ENCODE measurements at places on chromosomes 7 and 10. TPM values are rescaled to one million over a fixed set of nuclear protein-coding genes. Genes with fewer than 3 reads are reported as not detected.

CCDC3 gene
- total RNA-seq = 21.2 TPM

CHAT gene
- 0.61 TPM for total RNA-seq

SPAM1 gene
- not detected for total RNA-seq

ARHGAP19 gene
- 17.4 TPM for total RNA-seq

PLXNA4 gene
- 29.7 TPM for total RNA-seq

GPC2 gene
- total RNA-seq = 9.8 TPM

SEMA3D gene
- 41.0 TPM for total RNA-seq

GPNMB gene
- 47.6 TPM for total RNA-seq

RBP3 gene
- not detected for total RNA-seq

TAS2R3 gene
- total RNA-seq = 5.7 TPM

CHRM2 gene
- total RNA-seq = 5.3 TPM

TUBAL3 gene
- not detected for total RNA-seq

GRCh38 chr10:69080226-69080625, 7.7 kb upstream of the SRGN start:
- DNase-seq = no peak

DNA sequence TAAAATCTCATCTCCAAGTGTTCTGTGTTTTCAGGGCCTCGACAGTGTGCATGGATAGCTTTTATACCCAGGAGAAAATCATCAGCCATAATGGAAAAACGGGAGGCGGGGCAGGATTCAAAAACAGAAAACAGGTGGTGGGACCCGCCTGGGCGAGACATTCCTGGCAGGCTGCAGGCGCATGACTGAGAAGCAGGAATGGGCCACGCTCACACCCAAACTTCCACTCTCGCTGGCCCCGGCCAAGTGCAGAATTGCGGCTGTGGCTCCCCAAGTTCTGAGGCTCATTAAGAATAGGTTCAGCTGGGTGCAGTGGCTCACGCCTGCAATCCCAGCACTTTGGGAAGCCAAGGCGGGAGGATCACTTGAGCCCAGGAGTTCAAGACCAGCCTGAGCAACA, 60.6 kb downstream of the C10orf143 start:
- DNase-seq = no peak

- DNase-seq = no peak
These were observed 49.8 kb downstream of the SLC29A4 start for GRCh38 chr7:5332579-5332978.

GRCh38 chr7:15954671-15955354, 268.3 kb upstream of the MEOX2 start:
- no peak for DNase-seq

- no peak for DNase-seq
These were observed 172.9 kb upstream of the NAMPT start for GRCh38 chr7:106457678-106458077.

GRCh38 chr7:94059746-94060145, 55.6 kb upstream of the BET1 start:
- DNase-seq = no peak

DNA sequence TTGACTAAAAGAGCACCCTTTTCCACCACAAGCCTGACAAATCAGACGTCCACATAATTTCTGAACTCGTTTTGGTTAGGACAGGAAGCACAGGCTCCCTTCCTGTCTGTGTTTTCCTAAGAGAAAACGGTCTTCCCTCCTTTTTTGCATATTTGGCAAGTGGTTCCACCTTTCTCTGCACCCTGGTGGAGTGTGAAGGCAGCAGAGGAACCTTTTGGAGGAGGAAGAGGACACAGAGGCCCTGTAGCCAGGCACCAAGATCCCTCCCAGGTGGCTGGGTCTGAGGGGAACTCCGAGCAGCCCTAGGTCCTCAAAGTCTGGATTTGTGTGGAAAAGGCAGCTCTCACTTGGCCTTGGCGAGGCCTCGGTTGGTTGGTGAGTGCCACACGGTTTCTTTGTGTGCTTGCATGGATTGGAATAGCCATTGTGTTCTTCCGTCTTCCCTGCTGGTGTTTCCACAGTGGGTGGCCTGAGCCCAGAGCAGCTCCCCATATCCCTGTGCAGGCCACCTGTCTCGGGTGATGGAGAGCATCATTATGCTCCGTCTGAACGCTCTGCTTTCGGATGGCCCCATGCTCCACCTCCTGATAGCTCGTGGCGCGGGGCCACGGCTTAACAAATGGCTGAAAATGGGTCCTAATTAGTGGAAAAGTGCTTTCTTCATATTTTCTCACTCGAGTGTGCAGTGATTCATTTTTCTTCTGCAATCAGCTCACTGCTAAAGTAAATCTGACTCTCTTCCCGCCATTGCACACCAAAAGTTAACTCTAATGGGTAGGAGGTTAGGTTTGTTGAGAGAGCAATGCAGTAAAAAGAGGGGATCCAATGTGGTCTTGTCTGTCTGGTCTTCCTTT, 4.2 kb downstream of the IKZF1 start:
- no peak for DNase-seq

DNA sequence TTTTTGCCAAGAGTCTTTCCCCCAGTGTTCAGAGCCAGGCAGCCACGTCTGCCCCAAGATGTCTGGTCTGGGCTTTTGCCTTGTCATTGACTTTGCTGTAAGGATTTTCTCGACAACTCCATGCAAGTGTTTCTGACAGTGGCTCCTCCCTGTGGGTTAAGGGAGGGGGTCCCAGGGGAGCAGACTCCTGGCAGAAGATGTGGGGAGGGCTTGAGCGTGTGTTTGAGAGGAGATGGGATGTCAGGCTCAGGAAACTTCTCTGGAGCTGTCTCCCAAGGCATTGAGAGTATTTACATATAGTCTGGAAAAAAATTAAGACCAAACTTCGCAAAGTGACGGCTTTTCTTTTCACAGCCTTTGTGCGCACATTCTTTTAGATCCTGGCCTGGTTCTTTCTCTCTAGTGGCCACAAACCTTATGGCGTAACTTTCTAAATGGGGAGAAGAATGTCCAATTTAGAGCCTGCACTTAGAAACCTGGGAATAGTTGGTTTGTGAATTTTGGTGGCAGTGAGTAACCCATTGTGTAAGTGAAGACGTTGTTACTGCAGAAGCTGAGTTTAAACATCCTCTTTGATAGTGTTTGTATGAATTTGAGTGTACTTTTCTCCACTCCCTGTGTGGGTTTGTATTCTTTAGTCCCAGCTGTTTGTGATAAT, 201.5 kb downstream of the LRMDA start:
- DNase-seq = no peak

- no peak for DNase-seq
These were observed 30.5 kb downstream of the ITPRIP start for GRCh38 chr10:104307576-104308438.

GRCh38 chr10:80410122-80410521, 1.8 kb downstream of the PRXL2A start:
- DNase-seq = no peak

- no peak for DNase-seq
These were observed 59.1 kb upstream of the CALD1 start for GRCh38 chr7:134720091-134720935.

DNA sequence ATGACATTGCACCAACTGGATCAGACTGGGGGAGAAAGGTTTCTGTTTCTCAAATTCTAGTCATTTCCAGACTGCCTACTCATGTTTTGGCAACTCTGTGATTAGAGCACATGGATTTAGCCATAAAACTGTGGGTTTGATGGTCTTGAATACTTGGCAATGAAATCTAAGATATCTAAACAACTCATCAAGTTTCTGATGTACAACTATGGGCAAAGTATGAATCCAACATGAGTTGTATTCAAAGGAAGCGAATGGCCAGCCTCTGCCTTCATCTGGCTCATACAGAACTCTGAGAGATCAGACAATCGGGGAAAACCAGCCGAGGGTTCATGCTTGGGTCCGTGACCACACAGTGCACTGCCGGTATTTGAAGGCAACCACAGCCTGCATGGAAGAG, 144.3 kb downstream of the ADAM12 start:
- no peak for DNase-seq

- no peak for DNase-seq
These were observed 23.7 kb downstream of the IL15RA start for GRCh38 chr10:5953676-5954075.

DNA sequence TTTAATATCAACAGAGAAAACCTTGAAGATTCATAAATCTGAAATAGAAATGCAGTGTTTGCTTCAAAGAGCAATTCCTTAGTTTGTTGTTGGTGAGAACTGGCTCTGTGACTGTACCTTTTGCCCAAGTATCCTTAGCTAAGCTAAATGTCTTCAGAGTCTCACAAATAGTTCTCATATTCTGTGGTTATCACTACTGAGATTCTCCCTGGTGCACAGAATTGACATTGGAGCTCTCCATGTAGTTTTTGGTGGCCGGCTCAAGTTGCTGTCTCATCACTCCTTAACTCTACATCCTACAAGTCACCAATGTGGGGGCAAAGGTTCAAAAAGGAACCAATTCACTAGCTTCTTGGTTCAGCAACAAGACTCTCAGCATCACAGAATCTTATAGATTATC, 780.3 kb downstream of the LRMDA start:
- no peak for DNase-seq

GRCh38 chr10:47369251-47369894, 14.7 kb downstream of the ZNF488 start:
- DNase-seq = no peak

DNA sequence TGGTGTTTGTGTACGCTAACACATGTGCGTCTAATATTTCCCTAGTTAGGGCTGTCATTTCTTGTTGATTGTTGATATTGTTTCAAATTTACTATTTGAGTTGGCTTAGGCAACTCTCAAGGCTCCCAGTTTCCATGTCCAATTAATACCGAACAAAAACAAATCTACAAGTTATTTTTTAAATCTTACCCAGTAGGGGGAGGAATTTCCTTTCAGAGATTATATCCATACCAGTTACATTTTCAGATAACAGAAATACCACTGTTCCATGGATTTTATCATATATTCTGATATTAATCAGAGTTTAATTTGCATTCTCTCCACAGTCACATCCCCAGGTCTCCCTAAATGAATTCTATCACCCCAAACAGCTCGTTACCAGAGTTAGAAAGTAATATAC, 7.2 kb upstream of the AKR1B10 start:
- DNase-seq = no peak

- no peak for DNase-seq
These were observed 104.9 kb downstream of the CTBP2 start for GRCh38 chr10:125055446-125055845.

DNA sequence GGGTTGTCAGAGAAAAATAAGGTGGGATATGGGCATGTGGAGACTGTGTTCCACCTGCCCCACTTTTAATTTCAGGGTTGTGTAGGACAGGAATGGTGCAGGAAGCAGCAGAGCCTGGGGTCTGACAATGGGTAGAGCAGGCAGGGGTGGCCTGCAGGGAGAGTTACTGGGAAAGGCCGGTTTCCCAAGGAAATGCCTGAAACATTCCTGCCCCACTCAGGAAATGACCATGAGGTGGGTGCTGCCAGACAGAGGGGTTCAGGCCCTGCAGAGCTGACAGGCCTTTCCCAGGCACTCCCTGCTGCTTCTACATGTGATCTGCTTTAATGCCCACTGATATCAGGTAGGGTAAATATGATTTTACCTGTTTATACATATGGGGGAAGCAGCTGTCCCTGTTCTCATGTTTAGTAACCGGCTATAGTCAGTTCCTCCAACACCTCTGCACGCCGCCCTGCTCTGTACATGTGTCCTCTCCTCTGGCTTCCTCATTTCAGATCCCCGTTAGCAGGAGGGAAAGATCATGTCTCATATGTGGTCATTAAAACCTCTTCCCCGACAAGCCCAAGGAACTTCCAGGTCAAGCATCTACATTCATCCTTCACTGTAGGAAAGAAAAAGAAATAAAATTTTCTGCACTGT, 118.6 kb upstream of the PRSS58 start:
- DNase-seq = no peak

DNA sequence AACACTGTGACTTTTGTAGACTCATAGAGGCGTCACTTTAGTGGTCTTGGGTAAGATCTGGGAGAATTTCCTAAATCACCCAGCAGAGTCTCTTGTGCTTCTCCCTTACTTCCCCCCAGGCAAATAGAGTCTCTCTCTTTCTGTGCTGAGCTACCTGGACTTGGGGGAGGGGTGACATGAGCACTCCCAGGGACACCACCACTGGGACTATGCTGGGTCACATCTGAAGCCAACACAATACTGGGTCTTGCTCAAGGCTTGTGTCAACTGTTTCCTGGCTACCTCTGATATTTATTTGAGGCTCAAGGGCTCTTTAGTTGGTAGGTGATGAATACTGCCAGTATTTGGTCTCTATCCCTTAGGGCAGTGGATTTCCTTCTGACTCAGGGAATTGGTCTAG, 214.6 kb upstream of the TPK1 start:
- no peak for DNase-seq

- DNase-seq = no peak
These were observed 7.6 kb downstream of the STARD3NL start for GRCh38 chr7:38185395-38186307.

DNA sequence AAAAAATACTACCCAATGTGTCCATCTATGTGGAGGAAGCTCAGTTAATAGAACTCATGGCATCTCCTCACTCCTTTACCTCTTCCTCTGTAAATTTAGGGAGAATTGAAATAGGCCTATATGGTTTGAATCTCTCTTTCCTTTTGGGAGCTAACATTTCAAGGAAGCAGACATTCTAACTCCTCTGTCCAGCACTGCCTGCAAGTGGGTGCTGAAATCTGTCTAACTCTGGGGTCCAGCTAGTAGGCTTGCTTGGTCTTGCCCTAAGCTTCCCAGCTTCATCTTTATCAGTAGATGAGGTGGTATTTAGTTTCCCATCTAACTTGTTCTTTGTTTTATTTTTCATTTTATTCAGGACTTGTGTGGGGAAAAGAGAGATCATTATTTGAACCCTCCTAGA, 23.2 kb downstream of the CYCS start:
- no peak for DNase-seq

GRCh38 chr7:20146451-20146850, 70.7 kb downstream of the MACC1 start:
- no peak for DNase-seq

- DNase-seq = no peak
These were observed 133.0 kb downstream of the CYP26A1 start for GRCh38 chr10:93206652-93207051.

- no peak for DNase-seq
These were observed 120.6 kb downstream of the GLCCI1 start for GRCh38 chr7:8089036-8089780.

- no peak for DNase-seq
These were observed 365.6 kb upstream of the MGMT start for GRCh38 chr10:129101232-129101980.

- DNase-seq = no peak
These were observed 127.4 kb downstream of the GPR85 start for GRCh38 chr7:112959276-112959675.

- DNase-seq = no peak
These were observed 13.5 kb downstream of the NACAD start for GRCh38 chr7:45075355-45075644.

DNA sequence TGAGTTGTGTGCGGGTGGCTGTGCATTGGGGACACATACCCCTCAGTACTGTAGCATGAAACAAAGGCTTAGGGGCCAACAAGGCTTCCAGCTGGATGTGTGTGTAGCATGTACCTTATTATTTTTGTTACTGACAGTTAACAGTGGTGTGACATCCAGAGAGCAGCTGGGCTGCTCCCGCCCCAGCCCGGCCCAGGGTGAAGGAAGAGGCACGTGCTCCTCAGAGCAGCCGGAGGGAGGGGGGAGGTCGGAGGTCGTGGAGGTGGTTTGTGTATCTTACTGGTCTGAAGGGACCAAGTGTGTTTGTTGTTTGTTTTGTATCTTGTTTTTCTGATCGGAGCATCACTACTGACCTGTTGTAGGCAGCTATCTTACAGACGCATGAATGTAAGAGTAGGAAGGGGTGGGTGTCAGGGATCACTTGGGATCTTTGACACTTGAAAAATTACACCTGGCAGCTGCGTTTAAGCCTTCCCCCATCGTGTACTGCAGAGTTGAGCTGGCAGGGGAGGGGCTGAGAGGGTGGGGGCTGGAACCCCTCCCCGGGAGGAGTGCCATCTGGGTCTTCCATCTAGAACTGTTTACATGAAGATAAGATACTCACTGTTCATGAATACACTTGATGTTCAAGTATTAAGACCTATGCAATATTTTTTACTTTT, 1.8 kb downstream of the DDIT4 start:
- DNase-seq = peak; percentile 20
